ENCODE measurements at places on chromosomes 1 and 21.

- no peak for DNase-seq
Observed at GRCh38 chr21:25025596-25025995, 581.7 kb downstream of the MRPL39 start.

DNA sequence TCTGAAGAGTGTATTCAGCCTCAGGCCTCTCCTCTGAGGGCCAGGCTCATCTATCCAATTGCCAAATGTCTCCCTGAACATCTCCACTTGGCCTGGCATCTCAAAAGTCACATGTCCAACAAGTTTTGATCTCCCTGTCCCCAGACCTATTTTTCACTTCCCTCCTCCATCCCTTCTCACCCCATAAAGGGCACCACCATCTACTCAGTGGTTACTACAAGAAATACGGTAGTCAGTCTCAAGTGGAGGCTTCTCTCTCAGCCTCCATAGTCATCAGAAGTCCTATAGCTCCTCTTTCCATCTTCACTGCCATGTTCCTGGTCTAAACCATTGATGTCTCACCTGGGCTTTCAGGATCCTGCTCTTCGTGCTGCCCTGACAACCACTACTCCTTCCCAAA, 82.5 kb upstream of the EDN2 start:
- no peak for DNase-seq

DNA sequence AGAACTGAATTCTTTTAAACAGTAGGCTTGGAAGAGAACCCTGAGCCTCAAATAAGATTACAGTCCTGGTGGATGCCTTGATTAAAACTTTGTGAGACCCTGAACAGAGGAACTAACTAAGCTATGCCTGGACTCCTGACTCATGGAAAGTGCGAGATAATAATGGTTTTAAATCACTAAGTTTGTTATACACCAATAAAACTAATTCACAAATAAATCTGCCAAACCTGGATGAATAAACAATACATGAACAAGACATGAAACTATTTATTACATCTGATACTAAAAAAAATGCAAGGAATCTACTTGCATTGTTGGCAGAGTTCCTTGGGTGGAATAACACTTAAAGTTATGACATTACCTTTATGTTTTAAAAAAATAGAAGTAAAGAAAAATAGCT, 118.4 kb downstream of the PIGK start:
- peak; percentile 2 for DNase-seq

DNA sequence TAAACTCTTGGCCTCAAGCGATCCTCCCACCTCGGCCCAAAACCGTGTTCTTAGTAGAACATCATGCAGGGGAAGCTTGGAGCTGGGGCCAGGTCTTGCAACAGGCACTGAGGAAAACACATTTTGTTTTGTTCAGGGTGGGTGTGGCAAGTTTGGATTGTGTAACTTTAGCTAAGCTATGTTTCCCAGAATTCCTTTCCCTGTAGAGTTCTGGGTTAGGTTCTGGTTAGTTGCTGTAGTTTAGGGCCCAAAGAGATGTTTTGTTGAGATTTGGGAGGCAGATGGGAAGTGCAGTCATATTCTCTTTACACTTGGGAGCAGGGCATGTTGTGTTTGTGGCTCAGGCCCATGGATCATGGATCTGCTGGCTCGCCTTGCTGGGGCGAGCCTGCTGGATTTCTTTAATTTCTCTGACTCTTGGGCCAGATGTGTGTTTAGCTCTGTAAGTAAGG, 24.0 kb downstream of the PLA2G5 start:
- DNase-seq = no peak

DNA sequence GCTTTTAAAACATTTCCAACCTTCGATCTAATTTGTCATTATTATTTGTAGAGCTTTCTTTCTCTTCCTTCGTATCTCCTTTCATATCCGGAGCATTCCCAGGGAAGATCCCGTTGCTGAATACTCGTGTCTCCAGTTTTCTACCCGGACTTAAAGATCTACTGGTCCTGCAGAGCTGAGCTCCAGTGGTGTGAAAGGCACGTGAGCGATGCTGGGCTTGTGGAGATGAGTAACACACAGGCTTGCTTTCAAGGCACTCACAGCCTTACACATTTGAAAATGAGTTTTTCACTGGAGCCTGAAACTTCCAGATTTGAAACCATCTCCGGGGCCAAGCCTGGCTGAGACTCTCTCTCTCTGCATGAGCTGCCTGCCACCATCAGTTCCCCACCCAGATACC, 428.3 kb downstream of the KIF26B start:
- no peak for DNase-seq

- DNase-seq = no peak
Observed at GRCh38 chr1:185974367-185975170, 240.4 kb downstream of the HMCN1 start.

DNA sequence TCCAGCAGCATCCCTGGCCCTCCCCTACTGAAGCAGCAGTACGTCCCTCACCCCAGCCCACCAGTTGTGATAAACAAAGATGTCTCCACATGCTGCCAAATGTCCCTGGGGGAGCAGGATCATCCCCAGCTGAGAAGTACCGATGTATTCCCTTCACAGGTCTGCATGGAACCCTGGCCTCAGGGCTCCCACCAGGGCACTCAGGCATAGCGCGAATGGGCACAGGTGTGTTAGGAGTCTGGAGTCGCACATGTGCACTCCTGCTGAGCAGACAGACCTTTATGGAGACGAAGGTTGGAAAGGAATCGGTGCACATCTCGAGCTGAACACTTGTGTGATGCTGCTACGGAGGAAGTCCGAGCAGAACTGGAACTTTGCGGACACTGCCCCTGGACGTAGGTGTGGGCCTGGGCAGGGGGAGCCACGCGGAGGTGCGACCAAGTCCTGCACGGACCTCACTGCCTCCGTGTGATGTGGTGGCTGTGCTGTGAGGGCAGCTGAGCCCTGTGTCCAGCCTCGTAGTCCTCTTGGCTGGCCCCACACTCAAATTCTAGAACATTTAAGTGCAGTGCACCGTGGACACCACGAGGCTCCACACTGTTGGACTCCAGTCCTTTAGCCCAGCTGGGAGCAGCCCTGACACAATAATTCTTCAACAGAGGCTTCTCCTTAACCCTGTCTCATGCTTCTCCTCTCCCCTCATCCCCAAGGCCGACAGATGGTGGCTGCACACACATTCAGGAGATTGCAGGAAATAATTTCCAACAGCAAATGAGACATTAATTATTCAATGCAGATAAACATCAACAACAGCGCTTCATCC, 43.4 kb downstream of the RSPH1 start:
- no peak for DNase-seq

GRCh38 chr1:5298376-5298775, 644.0 kb downstream of the AJAP1 start:
- no peak for DNase-seq

DNA sequence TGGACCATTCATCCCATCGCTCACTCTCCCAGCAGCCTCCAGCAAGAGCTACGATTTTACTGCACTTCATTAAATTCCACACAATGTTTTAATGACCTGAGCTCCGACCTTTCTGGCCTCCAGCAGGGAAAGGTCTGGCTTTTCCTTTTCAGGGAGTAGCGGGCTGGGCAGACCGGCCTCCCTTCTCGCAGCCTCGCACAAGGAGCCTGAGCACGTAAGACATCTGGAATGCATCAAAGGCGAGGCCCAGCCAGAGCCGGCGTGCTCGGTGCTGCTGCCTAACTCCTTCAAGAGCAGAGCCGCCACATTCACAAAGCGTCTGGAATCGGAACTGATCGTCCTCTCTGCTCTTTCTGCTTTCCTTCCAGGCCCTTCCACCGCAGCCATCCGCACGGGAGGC, 32.5 kb upstream of the FHAD1 start:
- peak; percentile 8 for DNase-seq

- no peak for DNase-seq
Observed at GRCh38 chr21:15744926-15745325, 15.1 kb downstream of the USP25 start.

GRCh38 chr1:229378586-229379367, 35.9 kb upstream of the CCSAP start:
- no peak for DNase-seq

DNA sequence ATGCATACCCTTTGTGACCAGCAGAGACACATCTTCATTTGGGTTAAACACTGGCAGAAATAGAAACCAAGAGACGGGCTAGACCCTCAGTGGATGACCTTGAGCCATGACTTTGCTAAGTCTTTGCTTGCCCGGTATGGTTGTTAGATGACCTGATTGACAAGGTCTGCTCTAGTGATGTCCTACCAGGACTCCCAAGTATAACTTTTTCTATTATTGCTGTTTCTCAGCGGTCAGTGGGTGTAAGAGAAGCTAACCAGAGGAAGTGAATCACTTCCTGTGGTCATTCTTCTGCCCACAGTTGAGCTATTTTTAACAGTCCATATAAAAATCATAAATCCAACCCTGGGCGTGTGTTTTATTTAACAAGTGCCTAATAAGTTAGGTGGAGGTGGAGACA, 126.2 kb upstream of the ETS2 start:
- peak; percentile 47 for DNase-seq

DNA sequence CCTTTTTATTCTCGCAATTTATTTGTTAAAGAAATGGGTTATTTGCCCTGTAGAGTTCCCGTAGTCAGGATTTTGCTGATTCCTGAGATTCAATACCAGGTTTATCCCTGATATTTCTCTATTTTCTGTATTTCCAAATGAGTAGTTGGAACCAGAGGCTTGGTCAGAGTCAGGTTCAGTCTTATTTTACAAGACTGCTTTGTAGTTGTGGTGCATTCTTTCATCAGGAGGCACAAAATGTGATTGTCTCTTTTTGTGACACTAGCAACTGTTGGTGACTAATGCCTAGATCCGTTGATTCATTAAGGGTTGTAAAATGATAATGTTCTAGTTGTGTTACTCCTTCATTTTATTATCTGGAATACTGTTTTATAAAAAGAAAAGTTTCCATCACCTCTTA, 95.5 kb upstream of the TPTE start:
- no peak for DNase-seq

DNA sequence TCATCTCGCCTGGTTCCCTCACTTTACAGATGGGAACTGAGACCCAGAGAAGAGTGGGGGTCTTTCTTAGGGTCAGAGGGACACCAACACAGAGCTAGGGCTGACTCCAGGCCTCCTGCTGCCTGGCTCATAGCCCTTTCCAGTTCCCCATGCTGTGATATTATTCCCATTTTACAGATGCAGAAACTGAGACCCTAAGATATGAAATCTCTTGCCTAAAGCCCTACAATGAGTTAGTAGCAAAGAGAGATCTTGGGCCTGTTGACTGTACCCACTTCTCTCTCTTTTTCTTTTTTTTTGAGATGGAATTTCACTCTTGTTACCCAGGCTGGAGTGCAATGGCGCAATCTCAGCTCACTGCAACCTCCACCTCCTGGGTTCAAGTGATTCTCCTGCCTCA, 49.9 kb downstream of the SLC9A1 start:
- DNase-seq = no peak

DNA sequence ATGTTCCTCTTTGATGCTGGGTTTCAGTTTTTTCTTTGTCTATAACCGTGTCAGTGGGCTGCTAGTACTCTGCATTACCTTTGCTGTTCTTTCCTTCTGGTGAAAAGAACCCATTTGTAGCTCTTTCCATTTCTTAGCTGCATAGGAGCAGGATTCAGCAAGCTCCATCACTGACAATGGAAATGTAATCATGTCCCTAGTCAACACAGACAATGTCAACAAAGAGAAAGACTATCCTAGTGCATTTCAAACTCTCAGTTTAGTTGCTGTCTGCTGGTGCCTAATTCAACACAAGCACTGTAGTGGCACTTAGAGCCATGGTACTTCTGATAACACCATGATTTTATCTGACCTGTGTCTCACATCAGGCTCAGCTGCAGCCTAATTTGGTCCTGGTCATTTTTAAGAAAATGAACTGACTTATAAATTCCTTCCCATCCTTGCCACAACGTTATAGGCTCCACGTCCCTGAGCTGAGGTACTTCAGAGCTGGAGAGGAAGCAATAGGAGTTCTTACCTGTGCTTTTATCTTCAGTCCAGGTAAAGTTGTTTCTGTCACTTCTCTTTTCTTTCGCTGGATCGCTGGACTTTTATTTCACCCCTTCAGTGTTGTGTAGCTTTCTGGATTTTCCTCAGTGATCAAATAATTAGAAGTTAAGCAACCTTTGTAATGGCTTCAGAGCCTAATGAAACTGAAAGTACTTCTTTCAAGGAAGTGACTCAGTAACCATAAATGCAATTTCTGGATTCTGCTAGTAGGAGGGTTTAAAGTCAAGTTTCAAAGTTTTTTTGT, at the start of gene GBP3:
GBP3 (minus strand) TSS at position 700 of the 793 bp plus-strand sequence. CDS start 2,145 bp downstream, outside the sequence.
- peak; percentile 43 for DNase-seq

DNA sequence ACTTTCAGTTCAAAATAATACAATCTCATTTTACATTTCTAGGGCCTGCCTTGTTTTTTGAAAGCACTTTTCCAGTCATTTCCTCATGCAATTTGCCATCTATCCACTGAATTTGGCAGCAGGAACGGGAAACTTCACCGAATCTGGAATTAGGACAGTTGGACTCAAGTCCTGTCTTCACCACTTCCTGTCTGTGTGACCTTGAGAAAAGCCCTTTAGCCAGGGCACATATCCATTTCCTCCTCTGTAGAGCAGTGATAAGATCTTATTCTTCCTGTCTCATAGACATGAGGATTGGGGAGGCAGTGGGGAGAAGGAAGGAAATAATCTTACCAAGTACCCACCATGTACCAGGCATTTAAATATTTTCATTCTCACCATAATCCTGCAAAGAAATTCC, 12.0 kb downstream of the VAV3 start:
- no peak for DNase-seq

- no peak for DNase-seq
Observed at GRCh38 chr1:164703463-164703862, 144.5 kb downstream of the PBX1 start.

DNA sequence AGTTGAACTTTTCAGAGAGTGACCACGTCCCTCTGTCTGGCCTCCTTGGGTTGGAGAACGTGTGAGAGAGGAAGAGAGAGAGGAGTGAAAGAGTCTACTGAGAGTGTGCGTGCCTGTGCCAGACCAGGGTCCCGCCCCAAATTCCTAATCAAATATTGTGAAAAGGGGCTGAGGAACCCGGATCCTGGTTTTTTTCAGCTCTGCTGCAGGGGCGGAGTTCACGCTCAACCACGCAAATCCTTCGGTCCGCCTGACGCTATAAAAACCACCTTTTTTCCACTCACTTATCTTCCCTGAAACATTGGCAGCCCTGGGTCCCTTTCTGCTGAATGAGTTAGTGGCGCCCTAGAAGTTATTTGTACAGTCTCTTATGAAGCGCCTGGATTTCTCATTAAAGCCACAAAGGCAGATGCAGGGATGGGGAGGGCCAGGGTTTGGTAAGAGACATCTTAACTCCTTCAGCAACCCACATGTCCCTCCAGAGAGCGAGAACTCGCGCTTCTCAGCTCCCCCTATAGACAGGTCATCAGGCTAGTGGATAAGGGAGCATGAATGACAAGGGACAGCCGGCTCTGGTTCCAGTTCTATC, at the start of gene FMOD:
FMOD (minus strand) TSS at position 86 of the 589 bp plus-strand sequence. CDS start 2,852 bp downstream, outside the sequence.
- no peak for DNase-seq

Measured in AG09309 (cell line).